ENCODE measurements at places on chromosomes 6 and 20.

DNA sequence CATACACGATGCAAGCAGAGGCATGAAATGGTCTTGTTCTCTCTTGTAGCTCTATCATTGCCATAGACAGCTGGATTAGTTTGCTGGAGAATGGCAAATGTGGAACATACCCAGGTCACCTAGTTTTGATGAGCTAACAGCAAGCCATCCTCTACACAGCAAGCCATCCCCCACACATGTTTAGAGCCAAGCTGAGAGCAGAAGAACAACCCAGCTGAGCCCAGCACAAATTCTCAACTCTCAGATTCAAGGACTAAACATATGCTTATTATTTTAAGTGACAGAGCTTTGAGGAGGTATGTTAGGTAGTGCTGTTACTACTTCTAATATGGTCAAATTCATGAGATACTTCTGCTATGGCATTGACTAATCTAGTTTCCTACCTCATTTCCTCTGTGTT is 230.3 kb downstream of the OTOR start:
- no peak for DNase-seq

DNA sequence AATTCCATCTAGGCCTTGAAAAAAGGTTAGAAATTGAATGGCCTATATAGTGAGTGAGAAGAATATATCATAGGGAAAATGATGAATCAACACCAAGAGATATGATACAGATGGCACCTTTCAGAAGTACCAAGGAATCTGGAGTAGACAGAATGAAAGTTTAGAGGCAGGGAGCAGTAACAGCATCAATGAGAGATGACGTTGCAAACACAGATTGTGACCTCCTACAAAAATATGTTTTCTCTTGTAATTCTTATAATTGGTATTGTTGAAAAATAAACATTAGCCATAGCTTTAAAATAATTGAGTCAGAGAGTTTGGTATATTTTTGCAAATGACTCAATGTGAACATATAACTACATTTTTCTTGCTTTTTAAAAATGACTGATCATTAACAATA is 1223.1 kb upstream of the GJE1 start:
- no peak for DNase-seq

DNA sequence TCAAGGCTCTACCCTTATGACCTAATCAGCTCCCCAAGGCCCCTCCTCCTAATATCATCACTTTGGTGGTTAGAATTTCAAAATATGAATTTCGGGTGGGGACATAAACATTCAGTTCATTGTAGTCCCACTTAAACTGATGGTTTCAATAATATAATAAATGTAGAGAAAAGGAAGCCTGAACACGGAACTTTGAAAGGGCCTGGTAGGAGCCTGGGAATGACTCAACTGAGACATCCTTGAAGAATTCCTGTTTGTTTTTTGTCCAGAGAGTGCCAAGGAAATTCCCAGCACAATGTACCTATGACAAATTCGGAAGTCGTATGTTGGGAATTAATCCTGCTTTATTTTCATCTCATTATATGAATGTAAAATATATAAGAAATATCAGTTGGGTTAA is 457.9 kb downstream of the PLCB1 start:
- no peak for DNase-seq

- DNase-seq: peak; percentile 17
Observed at GRCh38 chr20:62743777-62744317, 35.2 kb downstream of the NTSR1 start.

DNA sequence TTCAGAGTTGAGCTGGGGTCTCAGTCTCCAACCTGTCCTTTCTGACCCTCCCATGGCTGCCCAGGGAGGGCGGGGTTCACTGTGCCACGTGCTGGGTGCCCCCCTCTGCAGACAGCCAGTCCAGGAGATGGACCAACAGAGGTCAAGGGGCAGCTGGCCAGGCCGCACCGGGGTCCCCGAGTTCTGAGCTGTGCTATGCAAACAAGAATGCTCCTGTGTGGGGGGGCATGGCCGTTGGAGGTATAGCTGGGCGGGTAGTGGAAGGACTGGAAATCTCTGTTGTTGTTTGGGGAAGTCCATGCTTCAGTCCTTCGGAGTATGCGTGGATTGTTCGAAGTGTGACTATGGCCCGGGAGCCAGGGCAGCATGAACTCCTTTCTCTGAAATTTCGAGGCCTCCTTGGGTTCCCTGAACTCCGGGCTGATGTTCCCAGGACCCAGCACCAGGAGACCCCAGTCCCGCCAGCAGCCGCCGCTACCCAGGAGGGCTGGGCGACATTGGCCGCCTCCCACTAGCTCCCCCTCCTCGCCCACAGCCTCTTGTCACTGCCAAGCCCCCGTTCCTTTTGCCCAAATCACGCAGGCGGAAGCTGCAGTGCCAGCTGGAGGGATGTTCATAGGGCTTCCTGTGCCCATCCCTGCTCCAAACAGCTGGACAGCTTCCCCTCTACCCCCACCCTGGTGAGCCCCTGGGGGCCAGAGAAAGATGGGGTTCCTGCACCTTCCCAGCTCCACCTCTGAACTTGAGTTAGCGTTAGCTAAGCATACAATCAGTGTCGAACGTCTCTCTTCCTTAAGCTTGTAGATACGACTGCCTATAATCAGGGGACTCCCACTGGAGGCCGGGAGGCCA is 126.6 kb downstream of the TAF4 start:
- DNase-seq: no peak

- DNase-seq: no peak
Observed at GRCh38 chr20:47031004-47031403, 136.4 kb downstream of the EYA2 start.

GRCh38 chr6:44054721-44055559 is 72.3 kb downstream of the MRPL14 start:
- no peak for DNase-seq

DNA sequence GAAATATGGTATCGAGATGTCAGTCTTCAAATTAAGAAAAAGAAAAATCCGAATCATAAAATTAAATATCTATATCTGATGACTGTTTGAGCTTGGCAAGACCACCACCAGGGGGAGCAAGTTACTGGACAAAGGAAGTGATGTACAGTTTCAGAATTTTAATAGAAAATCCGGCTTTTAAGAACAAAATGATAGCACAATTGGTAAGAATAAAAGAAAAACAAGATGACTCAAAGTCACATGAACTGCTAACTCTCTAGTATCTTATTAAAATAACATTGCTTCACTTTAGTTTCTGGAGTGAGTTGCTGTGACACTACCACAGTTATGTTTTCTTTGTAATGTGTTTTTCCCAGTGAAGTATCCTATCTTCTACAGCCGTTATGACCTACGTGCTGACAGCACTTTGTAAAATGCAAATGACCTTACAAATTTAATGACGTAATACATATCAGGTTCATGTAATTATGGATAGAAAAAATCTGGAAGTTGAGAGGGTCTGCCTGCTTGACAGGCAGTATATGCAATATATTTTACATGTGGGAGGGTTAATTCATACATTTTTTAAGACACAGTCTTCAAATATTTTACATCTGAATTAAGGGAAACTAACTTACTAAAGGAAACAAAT is 405.3 kb upstream of the HS3ST5 start:
- no peak for DNase-seq

DNA sequence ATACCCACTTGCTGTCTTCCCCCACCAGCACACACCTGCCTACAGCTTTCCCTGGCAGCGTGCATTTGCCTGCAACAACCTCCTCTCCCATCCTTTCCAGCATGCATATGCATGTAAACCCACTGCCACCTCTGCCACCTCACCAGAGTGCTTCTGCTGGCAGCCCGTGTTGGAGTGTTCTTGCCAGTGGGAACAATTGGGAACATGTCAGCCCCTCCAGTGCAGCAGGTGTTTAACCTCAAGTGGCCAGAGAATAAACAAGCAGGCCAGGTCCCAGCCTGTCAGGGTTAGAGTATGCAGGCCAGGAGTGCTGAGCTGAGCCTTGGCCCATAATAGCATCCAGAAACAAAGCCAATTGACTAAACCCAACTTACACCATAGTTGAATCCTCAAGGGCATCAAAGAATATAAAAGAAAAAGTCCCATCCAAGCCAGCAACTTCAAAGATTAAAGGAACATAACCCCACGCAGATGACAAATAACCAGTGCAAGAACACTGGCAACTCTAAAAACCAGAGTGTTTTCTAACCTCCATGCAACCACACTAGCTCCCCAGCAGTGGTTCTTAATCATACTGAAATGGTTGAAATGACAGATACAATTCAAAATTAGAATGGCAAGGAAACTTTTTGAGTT is 1212.1 kb upstream of the CITED2 start:
- DNase-seq: no peak

DNA sequence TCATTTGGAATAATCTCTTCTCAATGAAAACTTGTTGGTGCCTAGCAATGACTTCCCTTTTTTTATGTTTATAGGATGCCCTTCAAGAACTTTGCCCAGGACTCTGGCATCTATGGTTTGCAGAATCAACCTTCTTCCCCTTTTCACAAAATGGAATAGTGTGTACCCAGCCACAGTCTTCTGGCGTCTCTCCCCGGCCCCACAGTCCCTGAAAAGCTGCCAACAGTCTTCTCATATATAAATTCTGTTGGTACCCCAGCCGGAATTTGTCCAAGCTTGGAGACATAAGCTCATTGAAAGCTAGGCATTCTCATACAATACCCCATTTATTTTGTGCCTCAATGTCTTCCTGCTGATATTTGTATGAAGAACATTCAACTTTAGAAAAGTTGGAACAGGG is 26.4 kb upstream of the MCM3 start:
- DNase-seq: no peak

- DNase-seq: no peak
Observed at GRCh38 chr20:34458631-34459030, 57.6 kb upstream of the DYNLRB1 start.

GRCh38 chr6:23498013-23498412 is 628.0 kb upstream of the NRSN1 start:
- no peak for DNase-seq

DNA sequence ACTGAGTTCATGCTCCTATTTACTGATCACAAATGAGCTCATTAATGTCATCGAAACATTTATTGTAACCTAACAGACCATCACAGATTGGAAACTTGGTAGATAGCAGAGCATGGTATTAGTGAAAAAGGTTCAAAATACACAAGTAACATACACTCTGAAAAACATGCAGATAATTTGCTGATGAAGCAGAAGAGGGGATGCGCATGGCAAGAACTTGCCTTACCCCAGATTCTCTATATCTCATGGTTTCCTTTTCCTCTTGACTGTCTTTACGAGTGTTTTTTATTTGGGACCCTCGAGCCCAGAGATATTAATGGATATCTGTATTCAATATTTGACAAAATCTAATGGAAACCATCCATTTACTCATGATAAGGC is 37.6 kb downstream of the QRSL1 start:
- no peak for DNase-seq

- no peak for DNase-seq
Observed at GRCh38 chr20:56322681-56323080, 36.1 kb upstream of the FAM210B start.

DNA sequence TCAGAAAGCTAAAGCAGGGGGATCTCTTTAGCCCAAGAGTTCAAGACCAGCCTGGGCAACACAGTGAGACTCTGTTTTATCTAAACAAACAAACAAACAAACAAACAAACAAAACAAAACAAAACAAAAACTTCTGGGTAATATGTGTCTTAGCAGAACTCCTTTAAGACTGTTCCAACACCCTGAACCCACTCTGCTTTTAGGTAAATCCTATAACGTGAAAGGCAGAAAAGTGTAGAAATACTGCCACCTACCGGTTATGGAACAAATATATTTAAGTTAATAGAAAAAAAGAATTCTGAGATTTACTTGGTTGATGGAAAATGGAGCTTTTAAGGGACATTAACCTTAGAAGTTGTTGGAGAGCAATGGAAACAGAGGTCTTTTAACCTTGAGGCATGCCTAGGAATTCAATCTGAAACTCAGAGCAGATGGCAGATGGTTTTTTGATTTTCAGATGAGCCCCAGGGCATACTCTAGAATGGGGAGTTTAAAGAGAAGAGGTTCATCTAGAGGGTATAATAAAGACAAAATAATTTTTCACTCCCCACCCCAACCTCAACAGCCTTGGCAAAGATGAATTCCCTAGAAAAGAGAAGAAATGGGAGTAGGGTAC is 38.5 kb downstream of the SOD2 start:
- no peak for DNase-seq

GRCh38 chr20:25481235-25481917 is 73.9 kb downstream of the GINS1 start:
- no peak for DNase-seq

- DNase-seq: no peak
Observed at GRCh38 chr6:77876300-77876699, 223.5 kb downstream of the MEI4 start.
